Skin of body (tissue), 3 donors: ENCODE measurements at places on chromosomes 7 and 10. TPM values are rescaled to one million over a fixed set of nuclear protein-coding genes. Genes with fewer than 3 reads are reported as not detected.

- no peak for DNase-seq
Measured at GRCh38 chr7:133556553-133556952, 303.7 kb downstream of the EXOC4 start.

GRCh38 chr7:16268821-16269768, 152.2 kb downstream of the CRPPA start:
- no peak for DNase-seq

DNA sequence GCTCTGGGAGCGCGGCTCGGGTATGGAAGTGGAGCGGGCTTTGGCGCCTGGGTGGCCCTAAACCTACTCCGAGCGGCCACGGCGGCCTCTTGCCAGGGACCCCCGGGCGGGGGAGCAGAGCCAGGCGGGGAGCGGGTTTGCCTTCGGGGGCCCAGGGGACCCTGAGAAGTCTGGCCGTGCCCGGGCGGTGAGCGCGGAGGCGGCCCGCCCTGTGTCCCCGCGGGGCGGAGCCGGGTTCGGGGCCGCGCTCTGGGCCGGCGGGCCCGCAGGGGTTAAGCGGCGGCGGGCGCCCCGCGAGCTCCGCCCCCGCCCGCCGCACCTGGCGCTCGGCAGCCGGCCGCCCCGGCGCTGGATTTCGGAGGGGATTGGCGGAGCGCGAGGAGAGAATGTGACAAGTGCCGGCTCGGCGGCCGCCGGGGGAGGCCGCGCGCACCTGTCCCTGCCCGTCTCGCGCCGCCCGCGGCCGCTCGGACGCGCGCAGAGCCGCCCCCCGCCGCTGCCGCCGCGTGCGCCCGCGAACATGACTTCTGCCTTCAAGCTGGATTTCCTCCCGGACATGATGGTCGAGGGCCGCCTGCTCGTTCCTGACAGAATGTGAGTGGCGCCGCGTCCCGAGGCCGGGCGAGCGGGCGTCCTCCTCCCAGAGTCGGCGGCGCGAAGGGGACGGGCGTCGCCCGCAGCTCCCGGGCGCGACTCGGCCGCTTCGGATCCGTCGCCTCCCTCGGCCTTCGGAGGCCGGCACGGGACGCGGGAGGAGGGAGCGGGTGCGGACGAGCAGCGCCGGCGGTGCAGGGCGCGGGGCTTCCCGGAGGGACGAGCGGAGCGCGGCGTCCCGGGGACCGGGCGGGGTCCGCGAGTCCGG, at the start of gene CELF2:
Gene CELF2, plus strand, starts transcription at position 303 of the 862 bp plus-strand sequence. Its CDS starts 218 bp downstream, at position 521.
- DNase-seq: no peak

DNA sequence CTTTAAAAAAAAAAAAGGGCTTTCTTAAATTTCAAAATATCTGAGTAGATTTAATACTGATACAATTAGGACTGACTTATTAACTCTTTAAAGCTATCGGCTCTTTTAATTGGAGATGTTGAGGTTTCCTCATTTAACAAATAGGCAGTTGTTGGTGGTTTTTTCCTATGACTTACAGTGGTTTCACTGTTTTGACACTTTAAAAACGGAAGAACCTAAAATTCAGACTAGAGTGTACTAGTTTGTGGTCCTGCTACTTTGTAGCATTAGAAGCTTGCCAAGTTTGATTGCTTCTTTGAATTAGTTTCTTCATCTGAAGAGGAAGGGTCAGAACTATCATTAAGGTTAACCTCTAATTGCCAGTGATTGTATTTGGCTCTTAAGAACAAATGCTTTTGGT, 27.7 kb downstream of the CUL1 start:
- DNase-seq: no peak

DNA sequence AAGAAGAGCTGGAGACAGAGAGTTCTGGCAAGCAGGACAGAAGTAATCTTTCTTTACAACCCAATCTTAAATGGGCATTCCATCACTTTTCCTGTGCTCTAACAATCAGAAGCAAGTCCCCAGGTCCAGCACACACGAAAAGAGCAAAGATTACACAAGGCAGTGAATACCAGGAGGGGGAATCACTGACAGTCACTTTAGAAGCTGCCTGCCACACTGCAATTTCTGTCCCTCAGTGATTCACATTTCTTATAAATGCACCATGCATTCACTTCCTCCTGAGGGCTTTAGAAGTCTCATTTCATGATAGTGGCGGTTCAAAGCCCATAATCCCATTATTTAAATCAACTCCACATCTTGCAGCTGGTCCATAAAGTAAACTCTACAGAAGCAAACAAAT, 362.5 kb downstream of the POM121L12 start:
- no peak for DNase-seq

GRCh38 chr10:31864834-31865518, 63.7 kb downstream of the ARHGAP12 start:
- DNase-seq: no peak

DNA sequence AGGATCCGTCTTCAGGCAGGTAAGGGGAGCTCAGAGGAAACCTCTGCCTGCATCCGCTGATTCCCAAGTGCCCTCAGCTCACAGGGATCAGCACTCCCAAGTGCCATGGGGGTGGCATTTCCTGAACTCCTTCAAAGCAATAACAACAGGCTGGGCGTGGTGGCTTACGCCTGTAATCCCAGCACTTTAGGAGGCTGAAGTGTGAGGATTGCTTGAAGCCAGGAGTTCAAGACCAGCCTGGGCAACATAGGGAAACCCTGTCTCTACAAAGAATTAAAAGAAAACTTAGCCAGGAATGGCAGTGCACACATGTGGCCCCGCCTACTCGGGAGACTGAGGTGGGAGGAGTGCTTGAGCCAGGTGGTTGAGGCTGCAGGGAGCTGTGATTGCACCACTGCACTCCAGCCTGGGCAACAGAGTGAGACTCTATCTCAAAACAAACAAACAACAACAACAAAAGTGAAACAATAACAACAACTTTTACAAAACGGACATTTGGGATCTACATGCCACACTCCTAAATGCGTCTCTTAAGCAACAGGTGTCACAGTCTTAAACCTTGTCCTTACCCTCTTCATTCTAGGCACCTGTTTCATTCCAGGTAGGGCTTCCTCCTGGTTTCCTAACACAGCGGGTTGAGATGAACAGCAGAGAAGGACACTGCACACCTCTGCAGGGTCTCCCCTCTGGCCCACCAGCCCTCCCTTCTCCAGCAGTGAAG, 73.8 kb downstream of the PAXIP1 start:
- DNase-seq: no peak

- DNase-seq: no peak
Measured at GRCh38 chr10:2948127-2948854, 119.1 kb upstream of the PFKP start.

DNA sequence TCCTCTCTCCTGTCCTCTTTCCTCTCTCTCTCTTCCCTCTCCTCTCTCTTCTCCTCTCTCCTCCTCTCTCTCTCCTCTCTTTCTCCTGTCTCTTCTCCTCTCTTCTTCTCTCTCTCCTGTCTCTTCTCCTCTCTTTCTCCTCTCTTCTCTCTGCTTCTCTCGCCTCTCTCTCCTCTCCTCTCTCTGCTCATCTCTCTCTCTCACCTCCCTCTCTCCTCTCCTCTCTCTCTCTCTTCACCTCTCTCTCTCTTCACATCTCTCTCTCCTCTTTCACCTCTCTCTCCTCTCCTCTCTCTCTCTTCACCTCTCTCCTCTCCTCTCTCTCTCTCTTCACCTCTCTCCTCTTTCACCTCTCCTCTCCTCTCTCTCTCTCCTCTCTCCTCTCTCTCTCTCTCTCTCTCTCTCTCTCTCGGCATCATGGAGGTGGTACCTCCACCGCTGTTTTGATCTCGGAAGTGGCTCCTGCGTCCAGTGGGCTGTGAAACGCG, 30.1 kb downstream of the CFAP46 start:
- no peak for DNase-seq

DNA sequence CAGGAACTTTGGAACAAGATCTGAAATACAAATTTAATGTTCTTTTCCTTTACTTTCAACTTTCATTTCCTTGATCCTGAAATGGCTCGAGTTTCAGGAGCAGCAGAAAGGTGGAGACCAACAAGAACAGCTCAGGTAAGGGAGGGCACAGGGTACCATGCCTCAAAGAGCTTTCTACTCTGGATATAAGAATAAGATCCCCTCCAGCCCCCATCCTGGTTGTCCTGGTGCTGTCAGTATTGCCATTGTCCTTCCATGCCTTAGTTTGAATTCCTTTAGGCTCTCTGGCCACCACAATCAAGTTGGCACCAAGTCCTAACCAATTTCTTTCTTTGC, 12.5 kb upstream of the CALU start:
- DNase-seq: no peak

DNA sequence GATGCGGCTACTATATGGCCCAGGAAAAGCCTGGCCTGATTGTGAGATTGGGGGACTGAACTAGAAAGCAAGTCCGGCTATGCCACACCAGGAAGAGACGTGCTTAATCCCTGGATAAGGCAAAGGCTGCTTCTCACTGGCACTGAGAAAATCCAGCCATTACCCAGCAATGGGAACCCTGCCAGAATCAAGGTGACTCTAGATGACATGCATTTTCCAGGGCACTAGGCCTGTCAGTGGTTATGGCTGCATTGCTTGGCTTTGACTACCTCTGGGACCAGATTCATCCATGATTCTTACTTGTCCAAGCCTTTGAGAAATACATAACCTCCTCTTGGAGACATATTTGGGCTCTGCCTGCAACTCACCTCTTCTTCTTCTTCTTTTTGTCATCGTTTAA, 317.2 kb downstream of the GRID1 start:
- no peak for DNase-seq

DNA sequence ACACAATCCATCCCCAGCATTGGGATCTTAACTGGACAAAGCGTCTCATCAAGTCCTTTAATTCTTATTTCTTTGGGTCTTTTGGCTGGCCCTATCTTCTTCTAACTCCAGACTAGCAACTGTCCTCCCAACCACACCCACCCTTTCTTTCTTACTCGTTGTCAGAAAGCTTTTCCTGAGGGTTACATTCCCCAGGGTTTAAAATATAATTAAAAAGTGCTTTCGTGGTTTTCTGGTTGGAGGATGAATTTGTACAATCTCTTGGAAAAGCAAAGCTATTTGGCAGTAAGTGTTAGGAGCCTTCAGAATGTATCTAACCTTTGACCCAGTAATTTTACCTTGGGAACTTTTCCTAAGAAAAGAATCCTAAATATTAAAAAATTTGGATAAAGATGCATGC, 10.4 kb upstream of the ITGB8 start:
- DNase-seq: no peak

GRCh38 chr7:128946936-128947830, 9.5 kb downstream of the IRF5 start:
- no peak for DNase-seq

GRCh38 chr10:101536800-101537199, 51.3 kb downstream of the POLL start:
- DNase-seq: no peak

DNA sequence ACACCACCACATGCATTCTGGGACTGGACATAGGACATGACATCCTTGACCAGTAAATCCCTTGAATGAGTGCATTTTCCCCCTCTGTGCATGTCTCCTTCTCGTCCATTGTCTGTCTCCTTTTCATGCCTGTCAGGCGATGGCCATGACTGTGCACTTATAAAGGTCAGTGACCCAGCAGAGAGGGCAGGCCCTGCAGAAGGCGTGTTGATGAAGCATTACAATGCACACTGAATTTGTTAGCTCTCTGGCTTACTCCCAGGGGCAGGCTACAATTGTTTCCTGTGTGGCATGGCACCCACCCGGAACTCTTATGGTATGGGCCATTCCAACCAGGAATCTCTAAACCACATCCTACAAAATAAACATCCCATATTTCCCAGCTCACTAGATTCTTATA, 71.1 kb downstream of the SAMD9 start:
- DNase-seq: no peak

DNA sequence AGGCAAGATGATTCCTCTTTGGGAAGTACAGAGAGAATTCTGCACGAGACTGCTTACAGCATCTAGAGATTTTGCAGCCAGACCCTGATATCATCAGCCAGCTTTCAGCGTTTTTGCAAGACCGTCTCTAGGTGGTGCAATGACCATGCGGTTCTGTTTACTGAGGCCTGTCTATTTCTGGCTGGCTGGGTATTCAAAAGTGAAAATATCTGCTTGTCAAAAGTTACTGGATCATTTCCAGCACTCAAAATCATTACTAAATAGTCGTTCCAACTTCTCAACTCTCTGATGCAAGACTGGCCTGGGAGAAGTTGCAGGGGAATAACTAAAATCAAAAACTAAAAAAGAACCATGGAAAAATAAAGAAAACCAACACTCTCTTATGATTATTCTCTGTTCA, 240.1 kb downstream of the ELMO1 start:
- peak; percentile 97 for DNase-seq

Gene SCIN
- 0.99 TPM for total RNA-seq

Gene RNF148
- 0.89 TPM for total RNA-seq
